ENCODE measurements at places on chromosomes 13 and 19.

DNA sequence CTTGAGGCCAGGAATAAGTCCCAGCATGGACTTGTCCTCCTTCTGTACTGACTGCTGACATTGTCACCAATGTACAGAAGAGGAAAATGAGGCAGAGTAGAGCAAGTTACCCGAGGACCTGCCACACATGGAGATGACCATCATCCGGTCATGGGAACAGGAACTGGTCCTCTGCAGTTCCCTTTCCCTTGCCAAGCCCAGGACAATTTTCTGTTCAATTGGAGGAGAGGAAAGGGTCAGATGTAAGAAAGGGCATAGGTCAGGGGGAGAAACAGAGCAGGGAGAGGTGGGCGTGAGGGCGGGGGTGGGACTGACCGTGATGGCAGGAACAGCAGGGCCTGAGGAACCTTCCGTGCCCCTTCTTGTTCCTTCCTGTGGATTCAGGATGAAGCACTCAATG is 18.6 kb downstream of the PHLDB3 start:
- DNase-seq: no peak

DNA sequence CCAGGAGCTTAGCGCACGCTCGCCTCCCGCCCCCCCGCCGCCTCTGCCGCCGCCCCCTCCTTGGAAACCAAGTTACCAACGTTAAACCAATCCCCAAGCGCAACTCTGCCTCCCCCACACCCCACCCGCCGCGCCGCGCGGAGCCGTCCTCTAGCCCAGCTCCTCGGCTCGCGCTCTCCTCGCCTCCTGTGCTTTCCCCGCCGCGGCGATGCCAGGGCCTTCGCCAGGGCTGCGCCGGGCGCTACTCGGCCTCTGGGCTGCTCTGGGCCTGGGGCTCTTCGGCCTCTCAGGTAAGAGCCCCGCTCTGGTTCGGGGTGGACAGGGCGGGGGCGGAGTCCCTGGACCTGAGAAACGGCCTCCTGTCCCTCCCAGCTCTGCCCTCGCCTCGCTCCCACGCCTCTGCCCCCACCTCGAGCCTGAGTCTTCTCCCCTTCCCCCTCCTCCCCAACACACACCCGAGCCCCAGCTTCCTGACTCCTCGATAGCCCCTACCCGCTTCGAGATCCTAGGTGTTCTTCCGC is at the start of gene ICAM5:
Gene ICAM5 (plus strand): TSS at position 117 of the 521 bp plus-strand sequence. CDS start 92 bp downstream, at position 209.
- peak; percentile 52 for DNase-seq

- no peak for DNase-seq
Observed at GRCh38 chr19:48915757-48916156, 15.6 kb downstream of the NUCB1 start.

GRCh38 chr13:30107121-30107520 is 200.2 kb downstream of the KATNAL1 start:
- DNase-seq: no peak

GRCh38 chr19:44356383-44357111 is at the start of gene ZNF112:
Gene ZNF112, minus strand, starts transcription at chr19:44356680. Its CDS starts 16,141 bp downstream, at chr19:44340539.
- DNase-seq: peak; percentile 97

- DNase-seq: no peak
Observed at GRCh38 chr13:45594764-45595163, 20.8 kb downstream of the ERICH6B start.

Measured in MCF 10A (cell line).